ENCODE measurements at places on chromosomes 1 and 21.
A peak's percentile ranks its signal among the peaks of the same experiment; 100 is the strongest.

DNA sequence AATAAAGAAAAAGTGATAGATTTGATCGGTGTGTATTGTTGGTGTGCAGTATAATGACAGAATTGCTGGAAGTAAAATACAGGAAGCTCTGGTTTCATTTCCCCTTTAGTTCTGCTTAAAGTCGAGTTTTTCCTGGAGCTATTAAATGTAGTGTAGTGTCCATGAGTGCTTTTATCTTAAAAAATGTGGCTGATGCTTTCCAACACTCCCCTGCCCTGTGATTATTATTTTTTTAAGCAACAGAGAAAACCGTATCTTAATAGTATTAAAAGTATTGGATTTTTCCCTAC is 1.1 kb downstream of the LGALS8 start:
- DNase-seq: peak; percentile 62

GRCh38 chr1:155339515-155340097 is 18.9 kb downstream of the RUSC1 start:
- no peak for DNase-seq

DNA sequence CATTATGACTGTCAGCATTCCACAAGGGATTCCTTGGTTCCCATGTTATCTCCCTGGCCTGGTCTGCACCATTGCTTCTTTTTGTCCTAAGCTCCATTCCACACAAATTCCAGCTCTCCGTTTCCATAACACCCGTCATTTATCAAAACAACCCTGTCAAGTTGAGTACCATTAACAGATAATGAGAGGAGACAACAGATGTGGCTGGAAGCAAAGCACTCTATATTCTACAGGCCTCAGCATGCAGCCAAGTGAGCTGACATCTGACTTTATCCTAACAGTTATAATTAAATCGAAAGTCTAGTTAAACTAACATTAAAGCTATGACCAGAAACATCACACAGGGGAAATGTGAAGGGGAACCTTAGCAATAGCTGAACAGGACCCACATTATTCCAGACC is 110.4 kb downstream of the RERE start:
- no peak for DNase-seq

- no peak for DNase-seq
Measured at GRCh38 chr1:205921570-205921909, 21.7 kb downstream of the SLC26A9 start.

GRCh38 chr1:3553940-3554223 is 57.4 kb downstream of the MEGF6 start:
- DNase-seq: no peak

DNA sequence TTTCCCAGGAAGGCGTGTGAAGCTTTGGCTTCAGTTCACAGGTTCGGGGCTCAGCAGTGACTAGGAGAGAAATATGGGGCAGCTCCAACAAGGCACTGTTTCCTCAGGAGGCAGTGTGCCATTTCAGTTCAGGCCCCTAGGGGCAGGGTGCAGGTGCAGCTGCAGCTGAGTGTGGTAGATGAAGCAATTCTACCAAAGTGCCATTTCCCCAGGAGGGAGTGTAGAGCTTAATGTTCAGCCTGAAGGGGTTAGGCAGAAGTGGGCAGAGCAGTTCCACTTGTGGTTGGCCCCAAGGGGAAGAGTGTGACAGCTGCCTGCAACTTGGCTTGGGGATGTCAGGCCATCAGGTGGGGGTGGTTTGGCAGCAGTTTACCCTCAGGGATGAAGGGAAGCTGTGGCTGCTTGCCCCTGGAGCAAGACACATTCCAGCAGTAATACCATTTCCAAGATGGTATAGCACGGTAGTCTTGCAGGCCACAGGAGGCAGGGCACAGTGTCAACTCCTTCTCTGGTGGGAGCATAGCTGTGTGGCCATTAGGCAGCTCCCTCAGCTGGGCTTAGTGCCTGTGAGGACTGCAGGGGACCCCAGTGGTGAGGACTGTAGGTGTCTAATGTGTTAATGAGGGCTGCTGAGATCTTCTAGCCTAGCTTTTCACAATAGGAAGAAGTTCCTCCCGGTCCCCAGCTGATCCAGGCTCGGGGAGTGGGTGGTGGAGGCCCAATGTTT is 34.7 kb downstream of the RGSL1 start:
- DNase-seq: no peak

DNA sequence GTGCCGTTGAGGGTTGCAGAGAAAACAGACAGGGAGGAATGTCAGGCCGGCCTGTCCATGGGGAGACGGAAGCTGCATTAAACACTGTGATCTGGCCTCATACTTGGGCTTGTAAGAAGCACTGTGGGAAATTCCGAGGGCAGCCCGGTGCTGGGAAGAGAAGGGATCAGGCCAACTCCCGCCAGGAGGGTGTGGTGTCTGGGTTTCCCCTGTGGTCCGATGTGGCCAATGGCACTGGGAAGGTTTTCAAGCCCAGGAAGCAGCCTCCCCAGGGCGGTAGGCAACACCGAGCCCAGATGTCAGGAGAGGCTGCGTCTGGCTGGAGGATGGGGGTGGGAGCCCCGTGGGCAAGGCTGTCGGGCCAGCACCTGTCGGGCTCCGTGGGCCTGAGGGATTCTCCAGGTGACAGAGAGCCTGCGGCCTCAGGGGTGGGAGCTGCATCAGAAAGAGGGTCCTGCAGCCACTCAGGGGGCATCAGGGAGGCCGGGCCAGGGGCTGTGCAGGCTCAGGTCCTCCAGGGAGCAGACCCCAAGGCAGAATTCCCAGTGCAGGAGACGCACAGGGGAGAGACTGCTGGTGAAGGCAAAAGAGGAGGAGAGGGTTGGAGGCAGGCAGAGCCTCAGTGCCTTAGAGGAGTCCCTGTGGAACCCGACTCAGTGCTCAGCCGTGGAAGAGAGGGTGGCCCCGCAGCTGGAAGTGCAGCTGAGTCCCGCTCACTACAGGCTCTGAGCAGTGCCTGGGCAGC is 8.4 kb downstream of the UBASH3A start:
- DNase-seq: no peak

DNA sequence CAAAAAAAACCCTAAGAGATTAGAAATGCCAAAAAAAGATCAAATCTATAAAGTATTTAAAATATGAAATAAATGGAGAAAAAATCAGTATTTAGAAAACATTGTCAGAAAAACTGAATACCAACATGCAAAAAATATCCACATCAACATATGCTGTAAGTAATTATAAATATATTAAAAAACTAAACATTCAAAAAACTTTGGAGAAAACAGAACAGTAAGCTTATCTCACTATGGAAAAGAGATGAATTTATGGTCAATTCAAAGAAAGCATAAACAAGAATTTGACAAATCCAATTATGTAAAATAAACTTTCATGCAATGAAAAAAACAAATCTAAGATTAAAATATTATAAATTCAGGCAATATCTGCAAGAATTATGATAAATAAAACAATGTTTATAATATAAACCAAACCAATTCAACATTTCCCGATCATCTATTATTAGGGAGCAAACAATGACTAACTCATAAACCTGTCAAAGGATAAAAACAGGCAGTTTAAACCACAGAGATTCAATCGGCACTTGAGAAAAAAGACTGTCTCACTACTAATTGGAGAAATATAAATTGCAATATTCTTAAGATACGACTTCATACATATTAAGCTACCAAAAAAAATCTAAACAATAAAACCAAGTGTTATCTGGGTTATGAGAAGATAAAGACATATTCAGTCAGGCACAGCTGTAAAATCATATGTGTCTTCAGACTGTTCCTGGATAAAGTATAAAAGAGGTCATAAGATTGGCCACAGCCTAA is 21.8 kb downstream of the EYA3 start:
- DNase-seq: no peak

DNA sequence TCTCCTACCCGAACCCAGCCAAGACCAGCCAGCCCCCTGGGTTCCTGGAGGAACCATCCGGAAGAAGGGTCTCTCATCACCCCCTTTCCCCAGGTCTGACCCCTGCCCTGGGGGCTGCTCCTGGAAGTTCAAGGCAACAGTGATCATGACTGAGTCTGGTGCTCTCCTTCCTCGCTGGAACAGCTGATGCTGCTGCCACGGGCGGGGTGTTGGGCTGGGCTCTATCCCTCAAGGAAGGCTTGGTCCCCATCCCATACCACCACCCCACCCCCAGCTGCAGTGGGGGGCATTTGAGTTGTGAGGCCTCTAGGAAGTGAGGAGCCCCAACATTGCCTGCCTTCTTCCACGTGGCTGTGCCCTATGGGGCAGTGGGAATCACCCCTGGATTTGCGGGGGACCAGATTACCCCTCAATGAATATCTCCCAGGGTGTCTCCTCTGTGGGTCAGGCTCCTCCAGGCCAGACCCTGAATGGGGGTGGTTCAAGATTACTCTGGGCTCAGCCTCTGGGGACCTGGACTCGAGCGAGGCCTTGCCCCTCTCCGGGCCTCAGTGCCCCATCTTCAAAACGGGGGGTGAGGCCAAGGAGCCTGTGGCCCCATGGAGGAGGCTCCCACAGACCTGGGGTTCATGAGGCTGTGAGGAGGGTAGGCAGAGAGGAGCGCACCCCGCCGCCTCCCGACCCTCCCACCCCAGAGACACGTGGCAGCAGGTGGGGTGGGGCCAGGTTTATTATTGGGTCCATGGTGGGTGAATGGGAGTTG is 2.8 kb downstream of the MASP2 start:
- no peak for DNase-seq

- no peak for DNase-seq
Measured at GRCh38 chr1:3282186-3282585, 172.3 kb upstream of the ARHGEF16 start.

GRCh38 chr1:205925736-205926135 is 17.5 kb downstream of the SLC26A9 start:
- DNase-seq: peak; percentile 50

- no peak for DNase-seq
Measured at GRCh38 chr1:221910222-221910621, 168.3 kb upstream of the DUSP10 start.

DNA sequence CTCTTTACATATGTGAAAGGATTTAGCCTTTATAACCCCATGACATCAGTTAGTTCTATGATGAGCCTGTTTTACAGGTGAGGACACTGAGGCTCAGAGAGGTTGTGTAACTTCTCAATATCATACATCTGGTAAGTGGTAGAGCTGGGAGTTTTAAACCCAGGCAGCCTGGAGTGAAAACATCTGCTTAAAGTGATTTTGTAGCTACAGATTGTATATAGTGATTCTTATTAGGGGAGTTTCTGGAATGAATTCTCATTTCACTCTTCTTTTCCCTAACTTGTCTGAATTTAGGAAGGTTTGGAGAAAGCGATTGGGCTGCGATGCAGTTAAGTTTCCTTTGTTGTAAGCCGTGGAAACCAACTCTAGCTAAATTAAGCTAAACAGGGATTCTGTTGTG is 175.6 kb downstream of the CAMTA1 start:
- no peak for DNase-seq

DNA sequence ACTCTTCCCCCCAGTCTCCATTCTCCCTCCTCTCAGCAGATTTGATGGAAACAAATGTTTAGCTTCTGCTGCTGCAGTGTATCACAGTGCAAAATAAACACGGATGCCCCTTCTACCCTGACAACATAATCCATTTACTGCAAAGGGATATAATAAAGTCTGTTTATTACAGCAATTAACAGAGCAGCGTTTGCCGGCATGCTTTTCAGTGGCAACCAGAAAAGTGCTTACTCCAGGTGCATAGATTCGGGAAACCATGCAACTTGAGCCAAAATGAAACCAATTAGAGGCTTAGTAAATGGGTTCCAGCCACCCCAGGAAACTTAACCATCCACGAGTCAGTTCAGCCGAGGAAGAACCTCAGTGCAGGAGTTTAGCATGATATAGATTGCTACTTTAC is 12.9 kb upstream of the LEMD1 start:
- DNase-seq: no peak
